NCI-H1417 (cell line): ENCODE measurements at places on chromosomes 1 and 21.

- DNase-seq: no peak
Observed at GRCh38 chr1:225517221-225517620, 89.4 kb upstream of the LBR start.

DNA sequence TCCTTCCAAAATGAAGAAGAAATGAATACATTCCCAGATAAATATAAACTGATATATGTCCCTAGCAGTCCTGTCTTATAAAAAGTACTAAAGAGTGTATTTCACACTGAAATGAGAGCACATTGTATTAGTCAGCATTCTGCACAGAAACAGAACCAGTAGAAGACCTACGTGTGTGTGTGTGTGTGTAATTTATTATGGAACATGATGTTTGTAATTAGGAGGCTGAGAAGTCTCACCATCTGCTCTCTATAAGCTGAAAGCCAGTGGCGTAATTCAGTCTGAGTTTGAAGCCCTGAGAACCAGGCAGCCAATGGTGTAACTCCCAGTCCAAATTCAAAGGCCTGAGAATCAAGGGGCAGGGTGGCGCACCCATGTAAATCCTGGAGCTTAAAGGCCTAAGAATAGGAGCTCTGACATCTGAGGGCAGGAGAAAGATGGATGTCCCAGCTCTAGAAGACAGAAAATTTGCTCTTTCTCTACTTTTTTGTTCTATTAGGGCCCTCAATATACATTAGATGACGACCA lies 146.5 kb upstream of the LYPLAL1 start:
- no peak for DNase-seq

GRCh38 chr1:39901464-39901713 lies 328 bp downstream of the MYCL start:
- peak; percentile 73 for DNase-seq

GRCh38 chr1:113684153-113684541 lies 75.1 kb downstream of the PHTF1 start:
- no peak for DNase-seq

DNA sequence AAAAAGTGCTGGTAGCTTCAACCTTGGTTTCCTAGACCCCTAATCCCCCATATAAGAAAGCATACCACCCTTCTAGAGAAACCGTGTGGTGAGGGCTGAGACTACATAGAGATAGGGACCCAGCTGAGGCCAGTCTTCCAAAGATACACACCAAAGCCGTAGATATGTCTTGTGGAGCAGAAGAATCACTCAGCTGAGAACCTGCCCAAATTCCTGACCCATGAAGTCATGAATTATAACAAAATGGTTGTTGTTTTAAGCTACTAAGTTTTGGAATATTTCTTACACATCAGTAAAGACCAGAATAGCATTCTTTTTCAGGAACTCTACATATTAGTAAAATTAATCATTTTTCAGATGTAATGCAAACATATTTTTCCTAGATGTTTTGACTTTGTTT lies 3.3 kb upstream of the SNRPE start:
- DNase-seq: no peak

- DNase-seq: no peak
Observed at GRCh38 chr1:1398677-1399186, 403 bp downstream of the CCNL2 start.
